ENCODE measurements at places on chromosomes 11 and 22.

DNA sequence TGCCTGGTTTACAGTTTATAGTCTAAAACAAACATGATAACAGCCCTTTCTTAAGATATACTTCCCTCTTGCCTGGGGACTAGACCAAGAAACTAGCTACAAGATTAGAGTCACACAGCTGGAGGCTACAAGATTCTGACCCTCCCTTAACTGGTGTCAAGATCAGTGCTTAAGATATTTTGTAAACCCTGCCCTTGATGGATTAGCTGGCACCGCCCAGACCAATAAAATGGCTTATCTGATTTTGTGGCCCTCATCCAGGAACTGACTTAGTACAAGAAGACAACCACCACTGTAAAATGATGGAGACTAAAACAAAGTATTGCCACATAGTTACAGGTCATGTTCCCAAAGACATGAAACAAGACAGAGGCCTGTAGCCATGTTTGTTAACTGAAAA, 53.4 kb downstream of the FAM181B start:
- no peak for DNase-seq

GRCh38 chr11:113091481-113091780, 130.2 kb downstream of the NCAM1 start:
- no peak for DNase-seq

DNA sequence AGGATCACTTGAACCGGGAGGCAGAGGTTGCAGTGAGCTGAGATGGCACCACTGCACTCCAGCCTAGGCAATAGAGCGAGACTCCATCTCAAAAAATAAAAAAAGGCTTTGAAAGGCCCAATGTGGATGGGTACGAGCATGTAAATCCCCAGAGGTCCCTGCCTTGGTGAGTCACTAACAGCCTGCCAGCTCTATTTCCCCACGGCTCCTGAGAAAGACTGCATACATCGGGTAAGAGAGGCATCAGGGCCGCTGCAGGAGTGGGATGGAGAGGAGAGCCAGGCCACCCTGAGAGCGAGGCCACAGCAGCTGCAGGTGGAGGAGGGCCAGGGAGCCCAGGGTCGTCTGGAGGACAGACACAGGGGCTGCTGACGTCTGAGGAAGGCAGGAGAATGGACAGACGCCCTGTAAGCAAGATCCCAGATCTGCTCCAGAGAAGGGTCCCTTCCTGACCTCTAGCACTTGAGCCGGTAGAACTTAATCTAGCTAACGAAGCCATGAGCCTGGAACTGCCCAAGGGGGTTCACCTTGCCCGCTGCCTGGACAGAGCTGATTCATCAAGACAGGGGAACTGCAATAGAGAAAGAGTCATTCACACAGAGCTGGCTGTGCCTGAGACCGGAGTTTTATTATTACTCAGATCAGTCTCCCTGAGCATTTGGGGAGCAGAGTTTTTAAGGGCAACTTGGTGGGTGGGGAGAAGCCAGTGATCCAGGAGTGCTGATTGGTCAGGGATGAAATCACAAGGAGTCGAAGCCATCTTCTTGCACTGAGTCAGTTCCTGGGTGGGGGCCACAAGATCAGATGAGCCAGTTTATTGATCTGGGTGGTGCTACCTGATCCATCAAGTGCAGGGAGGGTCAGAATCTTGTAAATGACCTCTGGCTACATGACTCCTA, 5.1 kb upstream of the KRTAP5-9 start:
- DNase-seq, result peak; percentile 34

DNA sequence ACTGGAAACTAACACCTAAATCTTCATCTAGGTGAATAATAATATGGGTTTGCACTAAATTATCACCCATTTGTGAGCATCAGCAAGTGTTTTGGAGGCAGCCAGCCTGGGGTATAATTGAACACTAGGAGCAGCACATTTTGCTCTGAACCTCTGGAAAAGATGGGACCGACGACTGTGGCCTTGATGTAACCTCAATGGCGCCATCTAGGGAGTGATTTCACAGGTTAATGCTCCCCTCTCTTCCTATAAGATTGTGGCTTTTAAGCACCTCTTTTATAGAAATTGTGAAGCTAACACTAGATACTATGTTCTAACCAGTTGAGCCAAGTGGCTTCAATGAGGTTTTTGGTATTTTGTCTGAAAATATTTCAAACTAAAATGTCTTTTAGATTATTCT, 203.7 kb downstream of the NELL1 start:
- no peak for DNase-seq

DNA sequence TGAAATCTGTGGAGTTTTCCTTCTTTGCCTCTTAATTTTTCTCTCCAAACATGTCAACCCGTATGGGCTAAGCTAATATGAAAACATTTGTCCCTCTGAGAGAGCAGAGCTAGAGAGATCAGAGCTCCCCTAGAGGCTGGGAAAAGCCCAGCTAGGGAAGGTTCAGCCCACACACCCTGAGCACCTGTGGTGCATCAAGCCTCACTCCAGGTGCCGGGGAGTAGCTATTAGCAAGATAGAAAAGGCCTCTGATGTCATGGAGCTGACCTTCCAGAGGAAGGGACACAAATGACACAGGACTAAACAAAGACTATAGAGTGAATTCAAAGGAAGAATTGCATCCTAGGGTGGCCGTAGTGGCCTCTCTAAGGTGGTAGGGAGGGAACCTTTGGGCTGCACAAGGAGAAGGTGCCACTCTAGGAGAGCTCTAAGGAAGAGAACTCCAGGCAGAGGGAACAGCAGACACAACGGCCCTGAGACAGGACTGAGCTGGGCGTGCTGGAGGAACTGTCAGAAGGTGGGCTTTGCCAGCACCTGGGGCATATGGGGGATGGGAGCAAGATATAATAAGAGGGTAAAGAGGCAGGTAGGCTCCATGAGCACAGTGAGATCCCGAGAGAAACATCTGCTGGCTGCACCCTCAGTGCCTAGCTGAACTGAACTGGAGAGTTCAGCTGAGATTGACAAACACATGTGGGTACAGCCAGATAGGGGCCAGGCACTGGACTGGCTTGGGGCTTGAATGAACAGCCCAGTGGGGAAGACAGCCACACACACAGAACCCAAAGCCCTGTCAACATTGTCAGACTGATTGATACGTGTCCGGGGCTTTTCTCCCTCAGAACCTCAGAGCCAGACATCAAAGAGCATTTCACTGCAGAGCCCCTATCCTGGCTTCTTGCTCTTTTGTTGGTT, 65.5 kb upstream of the DRD2 start:
- no peak for DNase-seq

GRCh38 chr11:114776956-114777355, 98.6 kb downstream of the NXPE2 start:
- DNase-seq, result no peak

DNA sequence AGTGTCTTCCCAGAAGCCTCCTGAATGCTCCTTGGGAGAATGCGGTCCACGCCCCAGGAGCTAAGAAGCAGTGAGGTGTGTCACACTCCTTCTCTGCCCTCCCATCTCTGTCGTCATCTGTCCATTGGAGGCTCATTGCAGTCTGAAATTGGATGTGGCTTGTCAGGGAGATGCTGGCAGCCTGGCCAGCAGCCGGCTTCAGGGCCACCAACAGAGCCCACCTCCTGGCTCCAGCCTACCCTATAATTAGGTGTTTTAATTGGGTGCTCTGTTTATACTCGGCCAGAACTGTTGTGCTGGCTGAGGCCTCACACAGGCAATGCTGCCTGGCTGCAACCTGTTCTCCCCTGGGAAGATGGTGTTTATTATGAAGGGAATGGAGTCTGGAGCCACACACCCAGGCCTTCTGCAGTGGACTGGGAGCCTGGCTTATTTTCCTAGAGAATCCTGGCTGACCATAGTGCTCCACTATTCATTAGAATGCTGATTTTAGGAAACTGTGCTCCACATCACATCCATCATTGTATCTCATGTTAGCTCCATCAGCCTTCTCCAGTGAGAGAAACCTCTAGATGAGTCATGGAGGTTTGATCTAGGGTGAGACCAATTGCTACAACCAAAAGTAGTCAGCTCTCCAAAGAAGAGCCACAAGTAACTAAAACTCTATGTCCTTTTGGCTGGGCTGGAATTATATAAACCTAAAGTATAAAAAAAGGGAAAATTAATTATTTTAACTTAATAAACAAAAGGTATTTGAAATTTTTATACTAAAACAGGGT, 86.8 kb upstream of the CRTAM start:
- DNase-seq, result no peak

DNA sequence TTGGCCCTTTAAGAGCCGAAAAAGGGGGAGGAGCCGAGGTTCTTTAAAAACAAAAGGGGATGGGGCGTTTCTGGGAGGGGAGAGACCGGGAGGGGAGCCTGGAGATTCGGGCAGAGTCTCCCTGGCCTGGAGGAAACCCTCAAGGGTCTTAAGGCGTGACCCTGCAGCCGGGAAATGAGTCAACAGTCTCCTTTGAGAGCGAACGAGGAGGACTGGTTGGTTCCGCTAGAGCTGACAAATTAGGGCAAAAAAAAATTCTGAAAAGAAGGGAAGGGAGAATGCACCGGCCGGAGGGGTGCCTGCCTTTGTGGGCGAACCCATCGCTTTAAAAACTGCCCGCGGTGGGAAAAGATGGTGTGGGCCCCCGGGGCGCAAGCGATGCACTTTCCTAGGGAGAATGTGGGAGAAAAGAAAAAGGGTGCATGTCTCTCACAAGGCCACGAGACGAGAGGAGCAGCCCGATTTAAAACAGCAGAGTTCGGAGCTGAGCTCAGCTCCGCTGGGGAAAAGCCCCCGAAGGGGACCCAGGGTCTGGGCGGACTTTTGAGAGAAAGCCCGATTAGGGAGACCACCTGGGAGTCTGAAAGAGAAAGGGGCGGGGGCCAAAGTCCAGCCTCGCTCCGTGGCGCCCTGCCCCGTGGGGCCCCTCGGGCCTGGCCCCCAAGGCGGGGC, 874 bp downstream of the ZFTA start:
- DNase-seq, result peak; percentile 38

DNA sequence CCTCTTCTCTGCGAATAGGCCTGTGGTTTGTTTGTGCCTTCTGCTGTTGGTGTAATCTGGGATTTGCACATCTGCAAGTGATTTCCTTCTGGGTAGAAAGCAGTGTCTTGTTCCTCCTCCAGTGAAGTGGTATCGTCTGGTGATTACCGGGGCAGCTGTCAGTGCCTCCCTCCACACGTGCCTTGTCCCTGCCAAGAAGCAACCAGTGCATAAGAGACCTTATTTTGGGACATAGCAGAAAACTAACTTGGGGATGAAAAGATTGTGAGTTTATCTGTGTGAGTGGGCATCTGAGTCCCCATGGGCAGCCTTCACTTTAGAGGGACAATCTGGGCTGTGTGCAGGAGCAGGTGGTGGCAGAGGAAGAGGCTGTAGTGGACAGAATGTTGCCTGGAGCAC, 71.5 kb upstream of the SORL1-AS1 start:
- DNase-seq, result no peak

- DNase-seq, result no peak
Observed at GRCh38 chr11:72369743-72370142, 64.6 kb downstream of the CLPB start.

DNA sequence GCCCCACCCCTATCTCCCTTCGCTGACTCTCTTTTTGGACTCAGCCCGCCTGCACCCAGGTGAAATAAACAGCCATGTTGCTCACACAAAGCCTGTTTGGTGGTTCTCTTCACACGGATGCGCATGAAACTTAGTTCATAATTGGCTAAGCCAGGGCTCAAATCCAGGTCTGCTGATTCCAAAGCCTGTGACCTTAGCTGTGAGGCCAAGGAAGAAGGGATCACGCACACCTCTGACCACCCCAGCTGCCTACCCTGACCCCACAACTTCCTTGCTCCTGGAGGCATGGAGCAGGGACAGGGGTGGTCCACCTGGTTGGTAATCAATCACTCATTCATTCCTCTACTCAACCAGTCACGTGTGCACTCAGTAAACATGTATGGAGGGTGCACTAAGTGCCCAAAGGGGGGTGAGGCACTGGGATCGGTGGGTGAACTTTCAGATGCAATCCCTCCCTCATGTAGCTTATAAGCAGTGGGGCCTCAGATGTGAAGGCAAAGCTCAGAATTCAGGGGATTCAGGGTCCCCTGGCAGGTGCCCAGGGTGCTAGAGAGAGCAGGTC, 10.3 kb downstream of the FXYD2 start:
- no peak for DNase-seq

DNA sequence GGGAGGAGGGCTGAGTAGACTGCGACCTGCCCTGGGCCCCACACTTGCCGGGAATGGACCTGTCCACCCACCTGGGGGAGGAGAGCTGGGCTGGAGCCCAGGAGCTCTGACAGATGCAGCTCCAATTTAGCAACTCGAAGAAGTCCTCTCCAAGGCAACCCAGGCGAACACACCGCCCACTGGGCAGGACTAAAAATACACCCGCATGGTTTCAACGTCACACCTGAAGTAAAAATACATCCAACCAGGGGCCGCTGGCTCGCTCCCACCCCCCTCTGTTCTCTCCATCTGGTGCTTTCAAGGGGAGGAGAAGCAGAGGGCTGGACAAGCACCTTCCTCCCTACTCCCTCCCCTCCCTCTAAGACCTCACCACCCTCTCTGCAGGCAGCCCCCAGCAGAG, 119.9 kb downstream of the FEZ1 start:
- no peak for DNase-seq

DNA sequence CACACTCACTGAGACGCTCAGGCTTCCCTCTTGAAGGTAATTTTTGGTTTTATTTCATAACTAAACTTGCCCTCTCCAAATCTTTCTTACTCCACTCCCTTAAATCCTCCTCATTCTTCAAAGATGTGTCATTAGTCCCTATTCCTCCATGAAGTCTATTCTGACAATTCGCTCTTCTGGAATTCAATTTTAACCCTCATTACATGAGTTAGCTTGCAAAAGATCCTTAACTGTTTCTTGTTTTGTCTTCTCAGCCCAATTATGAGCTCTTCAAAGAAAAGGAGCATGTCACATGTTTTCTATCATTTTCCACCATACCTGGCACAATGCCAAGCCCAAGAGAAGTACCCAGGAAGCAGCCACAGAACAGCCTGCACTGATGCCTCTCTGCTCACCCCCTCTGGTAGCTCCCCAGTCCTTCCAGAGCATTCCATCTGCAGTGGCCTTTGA, 13.0 kb downstream of the GALNT18 start:
- no peak for DNase-seq

DNA sequence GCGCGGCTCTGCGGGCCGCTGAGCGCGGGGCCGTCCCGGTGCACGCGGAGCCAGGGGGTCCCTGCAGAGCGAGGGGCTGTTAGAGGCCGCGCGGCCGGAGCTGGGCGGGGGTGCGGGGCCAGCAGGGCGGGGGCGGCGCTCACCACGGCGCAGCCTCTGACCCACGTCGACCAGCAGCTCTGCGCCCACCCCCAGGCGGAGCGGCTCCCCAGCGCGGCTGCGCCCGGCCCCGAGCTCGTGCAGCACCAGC, 385 bp upstream of the SCO2 start:
- no peak for DNase-seq

DNA sequence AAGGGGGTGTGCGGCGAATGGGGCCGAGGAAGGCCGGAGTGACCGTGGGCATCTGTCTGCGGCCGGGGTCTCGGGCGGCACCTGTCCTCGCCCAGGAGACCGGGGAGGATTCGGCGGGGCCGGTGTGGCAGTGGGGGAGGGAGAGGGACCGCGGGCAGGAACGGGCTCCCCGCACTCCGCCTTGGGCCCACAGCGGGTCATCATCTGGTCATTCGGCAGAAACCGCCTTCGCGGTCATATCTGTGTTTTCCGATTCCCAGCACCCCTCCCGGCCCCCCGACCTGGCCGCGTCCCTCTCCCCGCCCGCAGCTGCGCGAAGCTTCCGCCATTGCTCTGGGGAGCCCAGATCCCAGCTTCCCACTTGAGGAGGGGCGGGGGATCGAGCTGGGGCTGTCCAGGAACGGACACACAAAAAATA, 824 bp upstream of the CBX6 start:
- DNase-seq, result peak; percentile 26
